ENCODE measurements at places on chromosomes 2 and 18.

GRCh38 chr2:210337159-210337558, 22.2 kb upstream of the MYL1 start:
- DNase-seq, result no peak

GRCh38 chr2:25374827-25375226, 33.1 kb upstream of the DNMT3A start:
- DNase-seq, result no peak

GRCh38 chr2:97769308-97769707, 55.9 kb downstream of the ZAP70 start:
- DNase-seq, result no peak

GRCh38 chr2:65361623-65362022, 70.8 kb downstream of the SPRED2 start:
- no peak for DNase-seq

- no peak for DNase-seq
Observed at GRCh38 chr18:22604390-22604985, 186.8 kb upstream of the CTAGE1 start.

DNA sequence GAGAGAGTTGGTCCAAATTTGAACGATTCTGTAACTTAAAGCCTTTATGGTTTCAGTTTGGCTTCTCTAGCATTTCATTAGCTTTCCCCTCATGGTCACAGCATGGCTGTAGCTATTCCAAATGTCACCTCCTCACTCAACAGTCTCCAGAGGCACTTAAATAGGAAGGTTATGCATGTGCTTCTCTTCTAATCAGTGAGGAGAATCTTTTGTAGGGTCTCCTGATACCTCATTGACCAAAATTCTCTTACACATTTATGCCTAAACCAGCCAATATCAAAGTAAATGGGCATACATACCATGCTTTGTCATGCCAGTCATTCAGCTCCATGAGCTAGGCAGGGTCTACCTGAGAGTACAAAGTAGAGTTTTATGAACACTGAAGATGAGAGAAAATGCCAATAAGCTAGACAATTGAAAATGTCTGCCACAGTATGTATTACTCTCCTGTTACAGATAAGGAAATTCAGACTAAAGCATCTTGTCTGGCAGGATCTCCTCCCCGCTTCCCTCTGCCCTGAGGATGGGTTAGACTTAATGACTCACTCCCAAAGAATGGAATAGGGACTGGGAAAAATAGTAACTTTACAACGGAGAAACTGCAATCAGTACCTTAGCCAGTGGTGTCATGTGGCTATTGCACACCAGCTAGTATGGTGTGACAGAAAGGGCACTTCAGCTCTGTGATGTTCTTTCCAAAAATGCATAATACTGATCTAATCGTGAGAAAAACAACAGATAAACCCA, 15.4 kb downstream of the DSG2 start:
- DNase-seq, result no peak

GRCh38 chr18:76875390-76876325, 53.3 kb downstream of the ZNF236 start:
- peak; percentile 59 for DNase-seq

- DNase-seq, result no peak
Observed at GRCh38 chr2:161998857-161999256, 75.2 kb downstream of the DPP4 start.

- no peak for DNase-seq
Observed at GRCh38 chr2:140502951-140503630, 1627.7 kb downstream of the LRP1B start.
